ENCODE measurements at places on chromosomes 5 and 9.

DNA sequence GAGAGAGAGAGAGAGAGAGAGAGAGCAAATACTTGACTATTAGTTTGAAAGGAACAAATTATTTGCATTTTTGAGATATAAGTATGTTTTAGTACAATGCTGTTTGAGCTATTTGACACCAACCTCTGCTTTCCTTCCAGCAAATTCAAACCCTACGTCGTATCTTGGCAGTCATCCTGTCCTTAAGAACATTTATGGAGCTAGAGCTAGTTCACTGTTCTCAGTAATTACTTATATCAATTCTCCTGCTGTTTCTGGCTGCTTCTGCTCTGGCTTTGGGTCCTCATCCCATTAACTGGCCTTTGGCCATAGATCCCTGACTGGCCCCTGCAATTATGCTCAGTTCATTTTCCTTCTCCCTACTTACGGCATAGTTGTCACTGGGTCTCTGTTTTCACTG, 19.9 kb upstream of the ERAP2 start:
- no peak for DNase-seq

DNA sequence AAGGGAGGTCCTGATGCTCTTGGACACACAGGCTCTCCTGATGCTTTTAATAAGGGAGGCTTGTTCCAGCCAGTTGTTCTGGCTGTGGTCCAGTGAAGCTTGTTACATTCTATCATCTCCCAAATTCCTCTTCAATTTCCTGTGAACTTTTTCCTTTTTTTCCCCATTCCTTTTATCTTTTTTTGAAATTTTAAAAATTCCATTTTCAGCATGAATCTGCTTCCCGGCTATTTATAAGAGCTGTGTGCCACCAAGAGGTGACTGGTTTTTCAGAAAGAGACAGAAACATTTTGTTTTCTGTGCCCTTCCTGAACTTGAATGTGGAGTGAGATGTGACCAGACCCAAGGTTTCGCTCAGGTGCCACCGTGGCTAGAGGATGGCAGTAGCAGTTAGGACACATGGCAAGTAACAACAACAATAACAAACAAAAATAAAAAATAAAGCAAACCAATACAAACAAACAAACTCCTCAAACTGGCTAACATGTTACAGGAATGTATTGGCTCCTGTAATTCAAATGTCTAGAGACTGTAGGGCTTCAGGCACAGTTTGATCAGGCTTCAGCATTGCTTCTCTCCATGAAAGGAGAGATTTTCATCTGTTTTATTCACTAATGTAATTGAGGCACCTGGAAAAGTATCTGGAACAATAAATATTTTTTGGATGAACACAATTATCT, 121.1 kb downstream of the BOD1 start:
- DNase-seq: peak; percentile 51

DNA sequence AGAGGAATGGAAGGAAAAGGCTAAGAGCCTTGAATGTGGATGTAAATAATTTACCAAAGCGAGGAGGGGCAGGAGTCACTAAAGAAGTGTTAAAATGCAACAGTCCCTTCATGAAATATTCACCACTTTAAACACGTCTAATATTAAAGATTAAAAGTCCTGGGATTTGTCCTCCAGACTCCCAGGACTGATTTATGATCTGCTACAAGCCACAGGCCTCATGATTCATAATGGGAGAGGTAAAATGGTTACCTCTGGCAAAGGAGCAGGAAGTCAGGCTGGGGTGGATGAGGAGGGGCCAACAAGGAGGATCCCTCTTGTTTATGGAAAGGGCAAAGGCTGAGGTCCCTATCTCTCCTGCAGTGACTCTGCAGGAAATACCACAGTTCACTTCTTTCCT, 292.4 kb downstream of the TRIM32 start:
- DNase-seq: no peak

- DNase-seq: no peak
Measured at GRCh38 chr9:83372957-83373356, 165.2 kb downstream of the FRMD3 start.

- peak; percentile 88 for DNase-seq
Measured at GRCh38 chr5:79318935-79319614, 83.1 kb downstream of the JMY start.

GRCh38 chr5:73295447-73295846, 122.5 kb downstream of the TMEM174 start:
- no peak for DNase-seq

DNA sequence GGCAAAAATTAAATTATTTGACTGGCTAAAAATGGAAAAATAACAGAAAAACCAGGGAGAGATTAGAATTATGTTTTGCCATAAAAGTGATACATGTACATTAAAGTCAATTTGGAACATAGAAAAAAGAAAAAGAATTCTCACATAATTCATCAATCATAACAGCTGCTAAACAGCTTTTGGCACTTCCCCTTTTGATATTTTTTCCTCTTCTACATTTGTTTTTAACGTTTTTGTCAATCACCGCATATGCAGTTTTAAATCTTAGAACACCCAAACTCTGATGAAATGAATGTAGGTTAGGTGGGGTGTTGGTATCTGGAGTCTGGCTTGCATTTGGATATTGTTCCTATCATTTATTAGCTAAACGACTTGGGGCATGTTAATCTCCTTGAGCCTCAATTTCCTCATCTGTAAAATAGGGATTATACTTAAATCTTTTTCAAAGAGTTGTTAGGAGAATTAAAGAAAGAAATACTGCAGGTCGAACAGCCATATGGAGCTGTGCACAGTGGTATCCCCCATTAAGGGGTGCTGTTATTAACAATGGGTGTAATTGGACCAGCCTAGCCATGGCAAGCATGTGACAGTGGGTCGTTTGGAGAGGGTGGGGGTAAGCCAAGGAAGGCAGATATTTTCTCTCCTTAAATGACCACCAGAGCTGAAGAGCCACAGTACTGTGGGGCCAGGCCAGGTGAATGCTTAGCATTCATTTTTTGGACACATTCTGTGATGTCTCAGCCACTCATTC, 22.6 kb downstream of the NPR3 start:
- DNase-seq: no peak

DNA sequence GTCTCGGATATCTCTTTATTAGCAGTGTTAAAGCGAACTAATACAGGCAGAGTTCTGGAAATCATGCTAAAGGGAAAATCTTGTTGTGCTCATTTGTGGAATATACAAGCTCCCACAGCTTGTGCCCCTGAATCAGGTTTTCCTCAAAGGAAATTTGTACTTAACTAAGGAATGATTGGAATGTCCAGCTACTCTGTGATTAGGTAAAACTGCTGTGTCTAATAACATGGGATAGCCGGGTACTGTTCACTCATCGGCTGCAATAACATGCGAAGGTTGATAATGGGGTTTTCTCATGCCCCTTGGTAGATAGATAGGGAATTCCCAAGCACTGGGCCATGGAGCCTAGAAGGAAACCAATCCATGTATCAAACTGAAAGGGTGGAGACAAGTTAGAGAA, 306.7 kb downstream of the NR2F1-AS1 start:
- DNase-seq: peak; percentile 38

DNA sequence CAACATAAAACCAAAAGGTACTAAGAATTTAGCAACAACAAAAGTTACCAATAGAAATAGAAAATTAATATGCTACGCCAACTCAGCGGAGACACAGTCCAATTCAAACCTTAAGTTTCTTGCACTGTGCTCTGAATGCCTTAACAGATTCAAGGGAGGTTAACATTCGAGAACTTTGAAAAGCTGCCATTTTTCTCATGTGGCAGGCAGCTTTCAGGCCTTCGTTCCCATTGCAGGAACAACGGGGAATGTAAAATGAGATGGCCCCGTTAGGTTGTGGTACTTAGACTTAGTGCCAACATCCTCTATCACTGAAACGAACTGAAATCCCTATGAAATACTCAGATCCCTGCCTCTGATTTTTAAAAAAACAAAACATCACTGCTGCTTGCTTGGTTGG, 22.4 kb downstream of the FNBP1 start:
- no peak for DNase-seq

- DNase-seq: no peak
Measured at GRCh38 chr9:76620996-76621395, 143.2 kb upstream of the PCA3 start.

DNA sequence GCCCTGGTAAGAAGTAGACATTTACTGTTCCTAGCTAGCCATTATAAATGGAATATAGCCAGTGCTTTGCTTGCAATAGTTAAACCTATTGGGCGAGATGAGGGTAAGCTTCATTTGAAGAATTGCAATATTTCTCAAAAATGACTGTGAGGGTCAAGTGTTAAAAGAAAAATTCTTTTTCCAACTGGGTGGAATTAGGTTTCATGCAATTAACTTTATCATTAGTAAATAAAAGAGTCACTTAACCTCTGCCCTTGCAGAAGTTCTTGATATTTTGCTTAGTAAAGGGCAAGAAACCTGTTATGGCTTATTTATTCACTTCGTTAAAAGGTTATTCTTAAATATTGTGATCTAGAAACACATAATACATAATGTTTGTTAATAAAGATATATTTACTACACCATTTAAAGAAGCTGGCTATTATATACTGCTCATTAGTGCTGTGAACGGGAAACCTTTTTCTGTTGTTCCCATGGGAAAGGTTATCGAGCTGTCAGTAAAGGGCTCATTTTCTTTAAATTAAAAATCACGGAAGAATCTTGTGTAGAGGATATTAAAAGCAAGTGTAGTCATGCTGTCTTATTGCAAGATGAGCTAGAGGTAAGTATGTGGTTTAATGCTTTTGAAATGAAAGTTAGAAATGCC, 370.5 kb downstream of the CSNK1G3 start:
- no peak for DNase-seq

DNA sequence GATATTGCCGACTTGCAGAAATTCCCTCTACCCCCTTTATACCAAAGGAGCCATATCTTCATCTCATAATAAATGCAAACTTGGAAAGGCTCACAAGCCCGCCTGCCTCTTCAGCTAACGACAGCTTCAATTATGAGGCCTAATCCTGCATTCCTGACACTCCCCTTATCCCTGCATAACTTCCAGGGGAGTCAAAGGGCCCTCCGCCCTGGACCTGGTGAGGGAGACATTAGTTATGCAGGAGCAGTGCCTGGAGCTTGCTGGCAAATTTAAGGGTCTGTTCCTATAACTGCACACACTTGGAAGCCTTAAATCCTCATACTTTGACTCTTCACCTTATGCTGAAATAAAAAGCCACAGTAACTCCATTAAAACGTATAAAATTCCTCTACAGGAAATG, 617.9 kb downstream of the BNC2 start:
- no peak for DNase-seq

DNA sequence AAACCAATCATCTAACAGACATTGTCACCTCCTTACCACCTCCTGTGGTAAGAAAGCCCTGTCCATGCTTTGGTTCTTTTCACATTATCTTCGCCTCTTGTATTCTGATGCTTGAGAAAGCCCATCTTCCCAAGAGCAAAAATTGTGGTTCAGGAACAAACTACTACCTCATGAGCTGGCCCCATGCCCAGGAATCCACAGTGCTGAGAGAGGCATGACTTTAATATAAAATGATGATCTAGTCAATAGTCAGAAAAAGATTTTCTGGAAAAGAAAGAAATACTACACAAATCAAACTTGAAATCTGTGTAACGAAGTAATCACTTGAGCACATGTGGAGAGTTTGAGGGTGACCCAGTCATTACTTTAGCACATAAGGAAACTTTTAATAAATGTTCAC, 94.7 kb downstream of the FGF10 start:
- peak; percentile 20 for DNase-seq

DNA sequence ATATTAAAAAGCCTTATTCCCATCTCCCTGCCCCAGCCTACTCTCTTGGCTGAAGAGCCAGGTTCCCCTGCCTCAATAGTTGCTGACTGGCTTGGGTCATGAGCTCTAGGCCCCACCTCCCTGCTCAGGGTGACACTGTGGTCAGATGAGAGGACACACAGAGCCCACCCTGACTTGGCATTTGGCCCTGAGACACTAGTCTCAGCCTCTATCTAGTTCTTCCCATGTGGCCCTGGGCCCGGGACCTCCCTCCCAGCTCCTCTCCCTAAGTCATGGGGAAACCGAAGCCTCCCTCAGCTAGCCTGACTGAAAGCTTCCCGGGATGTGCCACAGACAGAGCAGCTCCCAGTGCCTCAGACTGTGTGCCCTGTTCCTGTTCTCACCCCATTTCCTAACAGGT, 5.8 kb upstream of the MYOZ3 start:
- DNase-seq: no peak

GRCh38 chr5:87717761-87718160, 305.0 kb upstream of the CCNH start:
- no peak for DNase-seq

DNA sequence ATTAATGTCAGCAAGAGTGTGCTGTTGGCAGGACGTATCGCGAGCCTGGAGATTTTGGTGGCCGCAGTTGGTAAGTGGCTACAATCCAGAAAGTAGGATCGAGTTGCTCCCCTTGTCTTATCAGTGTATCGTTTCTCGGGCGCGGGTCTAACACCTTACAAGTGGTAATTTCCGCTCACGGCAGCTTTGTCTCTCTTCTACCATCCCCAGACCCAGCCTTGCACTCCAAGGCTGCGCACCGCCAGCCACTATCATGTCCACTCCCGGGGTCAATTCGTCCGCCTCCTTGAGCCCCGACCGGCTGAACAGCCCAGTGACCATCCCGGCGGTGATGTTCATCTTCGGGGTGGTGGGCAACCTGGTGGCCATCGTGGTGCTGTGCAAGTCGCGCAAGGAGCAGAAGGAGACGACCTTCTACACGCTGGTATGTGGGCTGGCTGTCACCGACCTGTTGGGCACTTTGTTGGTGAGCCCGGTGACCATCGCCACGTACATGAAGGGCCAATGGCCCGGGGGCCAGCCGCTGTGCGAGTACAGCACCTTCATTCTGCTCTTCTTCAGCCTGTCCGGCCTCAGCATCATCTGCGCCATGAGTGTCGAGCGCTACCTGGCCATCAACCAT, 1.1 kb downstream of the PTGER4 start:
- no peak for DNase-seq

GRCh38 chr9:131733541-131734061, 6.3 kb downstream of the RAPGEF1 start:
- peak; percentile 96 for DNase-seq

- DNase-seq: peak; percentile 56
Measured at GRCh38 chr5:115392611-115393010, 96.2 kb upstream of the CCDC112 start.

GRCh38 chr5:169006842-169007790, 293.8 kb downstream of the SLIT3 start:
- peak; percentile 55 for DNase-seq

GRCh38 chr5:113678924-113679575, 165.6 kb downstream of the YTHDC2 start:
- peak; percentile 61 for DNase-seq

GRCh38 chr9:88383176-88383575, 5.1 kb upstream of the SPIN1 start:
- DNase-seq: no peak

GRCh38 chr9:94867281-94867841, 140.9 kb downstream of the AOPEP start:
- DNase-seq: peak; percentile 94
